ENCODE measurements at places on chromosomes 11 and 22.

DNA sequence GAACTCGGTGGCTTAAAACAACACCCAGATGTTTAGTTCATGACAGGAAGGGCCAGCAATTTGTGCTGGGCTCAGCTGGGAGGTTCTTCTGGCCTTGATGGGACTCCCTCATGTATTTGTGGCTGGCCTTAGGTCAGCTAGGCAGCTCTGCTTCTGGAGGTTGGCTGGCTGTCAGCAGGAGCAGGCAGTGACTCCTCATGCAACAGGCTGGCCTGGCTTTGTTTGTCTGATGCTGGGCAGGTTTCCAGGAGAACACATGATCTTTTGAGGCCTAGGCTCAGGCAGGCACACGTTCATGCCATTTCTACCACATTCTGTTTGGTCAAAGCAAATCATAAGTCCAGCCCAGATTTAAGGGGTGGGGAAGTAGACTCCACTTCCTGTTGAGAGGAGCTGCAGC is 571.2 kb downstream of the TBC1D22A start:
- peak; percentile 22 for DNase-seq

DNA sequence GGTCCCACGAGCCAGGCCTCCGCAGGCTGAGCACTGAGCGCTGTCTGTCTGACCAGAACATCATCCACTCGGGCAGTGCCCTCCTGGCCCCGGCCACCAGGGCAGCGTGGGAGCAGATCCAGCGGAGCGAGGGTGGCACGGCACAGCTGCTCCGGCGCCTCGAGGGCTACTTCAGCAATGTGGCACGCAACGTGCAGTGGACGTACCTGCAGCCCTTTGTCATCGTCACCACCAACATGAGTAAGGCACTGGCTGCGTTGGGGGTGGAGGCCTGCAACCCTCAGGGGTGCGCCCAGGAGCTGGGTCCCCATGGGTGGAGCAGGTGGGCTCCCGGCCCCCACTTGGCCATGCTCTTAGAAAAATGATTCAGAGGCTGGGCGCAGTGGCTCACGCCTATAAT is 49.7 kb upstream of the PRODH start:
- no peak for DNase-seq

GRCh38 chr11:45180848-45181192 is 34.4 kb downstream of the PRDM11 start:
- DNase-seq = no peak

DNA sequence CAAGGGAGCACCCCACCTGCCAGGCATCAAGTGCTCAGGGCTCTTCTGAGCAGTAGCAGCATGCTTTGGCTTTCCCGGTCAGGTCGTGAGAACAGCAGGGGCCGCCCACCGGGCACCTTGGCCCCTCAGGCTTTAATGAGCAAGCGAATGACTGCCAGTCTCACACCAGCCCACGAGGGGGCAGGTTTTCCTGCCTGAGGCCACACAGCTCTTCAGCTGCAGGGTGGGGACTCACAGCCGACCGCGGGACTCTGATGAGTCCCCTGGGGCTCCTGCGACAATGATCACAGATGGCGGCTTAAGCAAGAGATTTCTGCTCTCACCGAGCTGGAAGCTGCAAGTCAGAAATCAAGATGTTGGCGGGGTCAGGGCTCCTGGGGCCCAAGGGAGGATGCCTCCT is 14.3 kb upstream of the FGF19 start:
- DNase-seq = no peak

- no peak for DNase-seq
Measured at GRCh38 chr22:37639771-37640590, 512 bp downstream of the SH3BP1 start.

GRCh38 chr22:50502628-50503474 is 4.7 kb downstream of the LMF2 start:
- no peak for DNase-seq

GRCh38 chr11:55349032-55349431 is 6.0 kb downstream of the OR4A16 start:
- no peak for DNase-seq

- DNase-seq = no peak
Measured at GRCh38 chr11:74707602-74708510, 23.4 kb downstream of the CHRDL2 start.

DNA sequence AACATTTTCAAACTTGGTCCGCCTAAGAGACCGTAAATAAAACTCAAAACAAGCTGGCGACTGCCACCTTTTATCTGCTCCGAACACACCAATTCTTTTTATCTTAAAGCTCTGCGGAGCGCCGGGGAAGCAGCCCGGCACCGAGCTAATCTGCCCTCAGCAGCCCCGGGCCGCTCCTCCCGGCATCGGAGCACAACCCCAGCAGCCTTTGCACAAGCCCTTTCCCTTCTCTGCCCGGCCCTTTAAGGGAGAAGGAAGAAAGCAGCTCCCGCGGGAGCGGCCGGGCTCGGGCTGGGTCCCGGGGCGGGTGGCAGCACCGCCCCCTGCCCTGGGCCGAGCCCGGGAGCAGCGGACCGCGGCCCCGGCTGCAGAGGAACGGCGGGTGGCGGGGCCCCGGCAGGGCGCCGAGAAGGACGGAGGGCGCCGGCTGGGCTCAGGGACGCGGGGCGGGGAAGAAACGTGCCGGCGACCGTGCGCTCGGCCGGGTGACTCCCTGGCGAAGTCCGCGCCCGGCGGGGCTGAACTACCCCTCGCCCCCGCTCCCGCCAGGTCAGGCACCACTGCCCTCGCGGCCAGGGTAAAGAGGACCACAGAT is 133.6 kb upstream of the C11orf58 start:
- DNase-seq = no peak

GRCh38 chr11:66015936-66016792 is 4.4 kb downstream of the CST6 start:
- peak; percentile 36 for DNase-seq

DNA sequence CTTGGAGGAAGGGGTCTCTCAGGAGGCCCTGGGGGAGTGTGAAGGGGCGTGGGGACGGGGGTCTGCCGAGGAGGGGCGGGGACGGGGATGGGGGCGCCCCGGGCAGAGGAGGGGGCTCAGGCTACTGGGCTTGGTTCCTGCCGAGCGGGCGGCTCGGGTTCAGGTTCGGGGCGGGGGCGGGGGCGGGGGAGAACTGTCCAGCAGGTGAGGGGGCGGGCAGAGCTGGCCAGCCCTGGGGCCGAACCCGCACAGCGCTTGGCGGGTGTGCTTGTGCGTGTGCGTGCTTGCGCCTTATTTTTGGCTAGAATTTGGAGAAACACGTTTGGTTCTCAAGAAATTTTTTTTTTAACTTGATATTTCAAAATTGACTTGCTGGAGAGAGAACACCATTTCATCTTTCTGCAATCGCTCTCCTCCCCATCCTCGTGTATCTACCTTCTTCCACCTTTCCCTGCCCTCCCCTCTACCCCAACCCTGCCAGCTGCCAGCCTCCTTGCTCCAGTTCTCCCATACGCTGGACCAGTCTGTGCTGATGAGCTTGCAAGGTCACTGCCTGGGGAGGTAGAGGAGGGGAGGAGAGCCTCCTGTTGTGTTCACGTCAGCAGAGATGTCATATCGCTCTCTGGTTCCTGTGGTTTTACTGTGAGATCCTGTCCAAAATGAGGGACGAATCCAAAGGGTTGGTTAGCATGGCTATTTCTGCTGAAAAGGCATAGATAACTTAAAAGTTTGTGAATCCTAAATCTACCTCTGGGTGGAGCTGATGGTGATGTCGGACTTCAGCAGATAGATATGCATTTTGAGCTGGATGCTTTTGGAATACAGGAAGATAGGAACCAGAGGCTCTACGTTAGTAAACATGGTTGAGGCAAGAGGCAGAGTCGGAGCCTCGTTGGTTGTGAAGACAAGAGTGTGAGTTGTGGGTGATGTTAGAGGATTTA is 668 bp downstream of the MADD start:
- peak; percentile 66 for DNase-seq

GRCh38 chr11:97460091-97460490 is 1070.3 kb downstream of the JRKL start:
- DNase-seq = no peak

- DNase-seq = no peak
Measured at GRCh38 chr22:42190274-42190673, 59.7 kb upstream of the CYP2D6 start.

- DNase-seq = no peak
Measured at GRCh38 chr22:25365491-25366261, 146.2 kb downstream of the CRYBB2 start.

GRCh38 chr22:23801238-23801821 is 14.6 kb downstream of the SMARCB1 start:
- DNase-seq = no peak

- no peak for DNase-seq
Measured at GRCh38 chr11:1652771-1653540, 23.4 kb downstream of the KRTAP5-5 start.

DNA sequence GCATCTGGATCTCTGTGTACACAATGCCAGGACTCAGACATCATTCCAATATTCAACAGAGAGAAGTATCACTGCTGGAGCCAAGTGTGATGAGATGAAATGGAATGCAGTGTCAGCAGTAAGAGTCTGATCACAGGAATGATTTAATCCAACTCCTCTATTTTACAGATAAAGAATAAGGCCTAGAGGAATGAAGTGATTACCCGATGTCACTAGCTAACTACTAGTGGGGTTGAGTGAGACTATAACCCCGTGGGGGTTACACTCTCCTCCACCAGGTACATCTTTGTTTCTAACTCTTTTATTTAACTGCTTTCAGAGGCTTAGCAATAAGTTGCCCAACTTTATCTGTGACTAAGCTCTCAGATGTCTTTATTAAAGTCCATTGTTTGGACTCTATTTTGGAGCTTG is 94.2 kb upstream of the FAT3 start:
- no peak for DNase-seq

GRCh38 chr22:40463683-40464082 is 93.3 kb downstream of the SGSM3 start:
- no peak for DNase-seq

GRCh38 chr22:32661296-32661695 is 140.2 kb upstream of the TIMP3 start:
- no peak for DNase-seq

- DNase-seq = no peak
Measured at GRCh38 chr11:126357969-126358762, 2.7 kb downstream of the ST3GAL4 start.

GRCh38 chr22:34334893-34335292 is 414.6 kb upstream of the LARGE1 start:
- no peak for DNase-seq

DNA sequence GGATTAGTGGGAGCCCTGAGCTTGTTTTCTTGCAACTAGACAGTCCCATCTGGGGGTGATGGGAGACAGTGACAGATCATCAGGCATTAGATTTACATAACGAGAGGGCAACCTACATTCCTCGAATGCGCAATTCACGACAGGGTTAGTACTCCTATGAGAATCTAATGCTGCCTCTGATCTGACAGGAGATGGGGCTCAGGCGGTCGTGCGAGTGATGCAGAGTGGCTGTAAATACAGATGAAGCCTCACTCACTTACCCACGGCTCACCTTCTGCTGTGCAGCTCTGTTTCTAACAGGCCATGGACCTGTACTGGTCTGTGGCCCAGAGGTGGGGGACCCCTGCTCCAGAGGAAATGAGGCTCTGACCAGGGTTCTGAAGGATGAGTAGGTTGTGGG is 125.5 kb downstream of the FBXO7 start:
- no peak for DNase-seq

GRCh38 chr22:33321466-33321865 is 263.3 kb upstream of the SYN3 start:
- no peak for DNase-seq

GRCh38 chr11:14390669-14391068 is 31.7 kb upstream of the RRAS2 start:
- no peak for DNase-seq

- no peak for DNase-seq
Measured at GRCh38 chr22:38455530-38456271, 702 bp upstream of the KCNJ4 start.

DNA sequence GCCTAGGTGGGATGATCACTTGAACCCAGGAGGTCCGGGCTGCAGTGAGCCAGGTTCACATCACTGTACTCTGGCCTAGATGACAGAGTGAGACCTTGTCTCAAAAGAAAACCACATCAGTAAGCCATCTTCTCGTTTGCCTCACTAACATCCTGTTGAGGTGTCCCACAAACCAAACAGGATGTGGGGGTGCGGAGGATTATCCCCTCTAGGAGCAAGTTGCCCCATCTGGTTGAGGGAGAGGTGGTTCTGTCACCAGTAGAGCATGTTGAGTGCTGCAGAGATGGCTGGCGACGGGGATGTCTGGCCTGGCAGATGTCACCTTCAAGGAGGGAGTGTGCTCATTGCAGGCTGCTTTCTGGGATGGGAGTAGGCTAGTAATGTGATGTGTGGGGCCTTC is 72.4 kb downstream of the ZNRF3 start:
- DNase-seq = no peak

DNA sequence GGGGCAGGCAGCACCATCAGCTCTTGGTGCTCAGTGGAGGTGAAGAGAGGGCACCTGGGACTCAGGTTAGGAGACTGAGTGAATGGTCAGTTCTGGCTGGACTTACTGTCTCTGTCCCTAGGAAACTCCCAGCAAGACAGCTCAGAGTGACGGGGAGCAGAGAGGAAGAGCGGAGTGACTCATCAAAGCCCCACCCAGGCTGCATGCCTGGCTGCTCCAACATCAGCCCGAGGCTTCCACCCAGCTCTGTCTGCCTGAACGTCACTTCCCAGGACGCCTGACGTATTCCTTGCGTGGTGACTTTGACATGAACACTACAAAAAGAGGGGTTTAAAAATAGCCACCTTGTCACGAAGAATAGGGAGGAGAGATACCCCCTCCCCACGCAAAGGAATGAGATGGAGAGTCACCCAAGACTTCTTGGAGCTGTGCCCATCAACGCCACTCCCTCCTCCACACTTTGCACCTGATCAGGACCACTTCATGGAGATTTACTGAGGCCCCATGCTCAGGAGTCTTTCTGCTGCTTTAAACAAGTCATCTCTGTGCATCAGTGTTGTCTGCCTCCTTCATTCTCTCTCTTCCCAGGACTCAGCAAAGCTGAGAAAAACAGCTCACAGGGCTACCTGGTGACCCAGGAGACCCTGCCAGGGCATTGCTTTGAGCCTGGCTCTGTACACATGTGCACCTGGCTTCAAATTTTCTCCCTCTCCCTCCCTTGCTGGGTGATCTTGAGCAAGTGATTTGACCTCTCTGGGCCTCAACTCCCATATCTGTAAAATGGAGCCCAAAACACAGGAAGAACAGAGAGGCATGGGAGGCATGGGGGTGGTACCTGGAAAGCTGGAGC is 83.1 kb downstream of the MN1 start:
- DNase-seq = peak; percentile 58

- no peak for DNase-seq
Measured at GRCh38 chr11:69472541-69473275, 8.8 kb upstream of the LINC01488 start.

DNA sequence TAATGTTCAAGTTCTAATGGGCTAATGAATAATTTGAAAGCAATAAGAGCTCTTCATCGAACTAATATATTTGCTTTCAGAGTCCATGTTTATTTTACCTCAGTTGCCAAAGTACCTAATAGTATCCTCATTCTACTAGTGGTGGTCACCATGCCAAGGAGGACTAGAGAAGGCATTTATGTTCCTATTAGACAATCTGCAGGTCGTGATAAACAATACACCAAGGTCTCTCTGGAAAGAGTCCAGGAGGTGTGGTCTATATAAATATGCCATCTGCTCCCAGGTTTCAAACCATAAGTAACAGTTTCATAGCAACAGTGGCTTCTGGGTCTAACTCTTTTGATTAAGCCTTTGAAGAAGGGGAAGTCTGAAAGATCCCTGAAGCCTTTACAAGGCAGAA is 42.9 kb downstream of the ARFGAP3 start:
- no peak for DNase-seq

GRCh38 chr11:31248768-31249167 is 120.8 kb downstream of the DCDC1 start:
- DNase-seq = no peak
